ENCODE measurements at places on chromosomes 11 and 22.

DNA sequence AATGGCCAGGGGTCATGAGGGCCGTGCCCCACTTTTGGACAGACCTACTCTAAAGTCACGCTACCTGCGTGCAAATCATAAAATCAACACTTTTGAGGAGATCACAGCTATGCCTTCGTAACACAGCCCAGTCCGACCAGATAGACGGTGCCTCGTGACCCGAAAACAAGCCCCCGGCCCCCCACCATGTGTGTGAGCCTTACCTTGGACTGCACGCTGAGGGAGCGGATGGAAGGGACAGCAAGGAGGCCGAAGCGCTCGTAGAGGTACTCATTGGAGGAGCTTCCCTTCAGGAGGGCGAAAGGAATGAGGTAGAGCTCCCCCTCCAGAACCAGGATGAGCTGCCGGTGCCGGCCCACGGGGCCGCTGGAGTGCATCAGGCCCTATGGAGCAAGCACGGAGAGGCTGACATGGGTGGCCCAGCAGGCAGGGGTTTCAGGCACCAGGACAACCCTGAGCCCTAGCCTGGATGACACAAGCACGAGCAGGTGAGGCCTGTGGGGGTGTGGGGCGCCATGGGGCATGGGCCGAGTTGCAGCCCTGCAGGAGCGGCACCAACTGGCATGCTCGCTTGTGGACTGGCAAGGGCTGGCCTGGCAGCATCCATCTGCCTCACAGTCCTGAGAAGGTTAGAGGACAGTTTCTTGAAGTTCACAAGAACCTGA, 82.2 kb upstream of the PITPNB start:
- H3K27ac ChIP-seq, result no peak overlapping the region
- no peaks in the 10 kb centered on the region for H3K27me3 ChIP-seq
- H3K4me3 ChIP-seq, result no peak overlapping the region
- H3K36me3 ChIP-seq, result no peaks in the 10 kb centered on the region
- H3K4me1 ChIP-seq, result no peaks in the 10 kb centered on the region

DNA sequence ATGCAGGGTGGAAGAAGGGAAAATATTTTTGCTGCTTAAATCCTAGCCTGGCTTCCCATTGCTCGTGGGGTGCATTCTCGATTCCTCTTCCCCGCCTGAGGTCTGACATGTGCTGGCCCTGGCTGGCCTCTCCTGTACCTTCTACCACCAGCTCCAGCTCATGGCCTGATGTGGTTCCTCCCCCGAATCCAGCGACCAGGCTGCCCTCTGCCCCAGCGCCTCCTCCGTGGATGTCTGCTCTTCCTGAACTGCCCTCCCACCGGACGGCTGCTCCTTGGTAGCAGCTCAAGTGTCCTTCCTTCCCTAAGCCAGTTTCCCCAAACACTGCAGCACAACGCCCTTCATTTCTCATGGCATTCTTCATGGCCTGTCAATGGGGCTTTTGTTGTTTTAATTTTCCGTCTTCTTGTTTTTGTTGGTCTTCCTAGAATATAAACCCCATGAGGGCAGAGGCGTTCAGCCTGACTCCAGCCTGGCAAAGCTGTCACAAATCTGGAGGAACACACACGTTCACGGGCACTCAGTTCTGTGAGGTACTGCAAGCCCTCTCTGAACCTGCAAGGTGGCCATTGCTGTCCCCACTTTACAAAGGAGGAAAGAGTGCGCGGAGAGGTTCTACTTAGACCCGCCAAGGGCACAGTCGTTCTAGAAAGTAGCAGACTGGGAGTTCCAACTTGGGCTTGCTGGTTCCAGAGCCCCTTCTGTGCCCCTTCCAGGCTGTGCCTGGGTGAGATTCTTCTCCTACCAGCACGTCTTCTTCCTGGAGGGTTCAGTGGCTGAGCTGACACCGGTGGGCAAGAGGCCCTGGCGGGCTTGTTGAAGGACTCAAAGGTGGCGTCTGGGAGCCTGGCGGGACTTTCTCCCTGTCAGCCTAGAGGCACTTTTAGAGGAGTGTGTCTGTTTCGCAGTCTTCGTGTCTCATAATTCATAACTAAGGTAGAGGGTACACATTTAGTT, 953 bp upstream of the LRP5 start:
- H3K27ac ChIP-seq, result no peak overlapping the region
- no peak for DNase-seq
- no peaks in the 10 kb centered on the region for H3K36me3 ChIP-seq
- peaks cover 21% of the 10 kb centered on the region for H3K4me1 ChIP-seq

DNA sequence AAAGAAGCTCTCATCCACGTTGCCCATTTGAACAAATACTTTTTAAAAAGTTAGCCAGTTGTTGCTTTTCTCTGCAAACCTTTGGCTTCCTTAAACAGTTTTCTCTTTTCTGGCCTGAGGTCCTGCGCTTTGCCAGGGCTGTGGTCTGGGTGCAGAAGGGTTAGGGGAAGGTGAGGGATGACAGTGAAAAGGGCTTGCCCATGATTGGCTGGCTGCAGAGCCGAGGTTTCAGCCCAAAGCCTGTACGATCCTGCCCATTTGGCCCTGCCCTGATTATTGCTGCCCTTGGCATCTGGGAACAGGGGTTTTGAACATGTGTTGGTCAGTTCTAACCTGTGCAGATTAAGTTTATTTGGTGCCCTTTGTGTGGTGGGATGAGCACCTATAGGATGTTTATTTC, 1.5 kb downstream of the INCENP start:
- H3K4me3 ChIP-seq, result peak overlapping the region; percentile 89
- H3K36me3 ChIP-seq, result peaks cover 32% of the 10 kb centered on the region
- DNase-seq, result no peak
- H3K4me1 ChIP-seq, result peaks cover 23% of the 10 kb centered on the region
- peaks cover 3% of the 10 kb centered on the region for H3K27me3 ChIP-seq

GRCh38 chr11:3227568-3228444, 4.4 kb downstream of the MRGPRE start:
- H3K27ac ChIP-seq, result no peak overlapping the region
- H3K4me3 ChIP-seq, result no peak overlapping the region
- peaks cover 4% of the 10 kb centered on the region for H3K4me1 ChIP-seq
- no peak for DNase-seq

DNA sequence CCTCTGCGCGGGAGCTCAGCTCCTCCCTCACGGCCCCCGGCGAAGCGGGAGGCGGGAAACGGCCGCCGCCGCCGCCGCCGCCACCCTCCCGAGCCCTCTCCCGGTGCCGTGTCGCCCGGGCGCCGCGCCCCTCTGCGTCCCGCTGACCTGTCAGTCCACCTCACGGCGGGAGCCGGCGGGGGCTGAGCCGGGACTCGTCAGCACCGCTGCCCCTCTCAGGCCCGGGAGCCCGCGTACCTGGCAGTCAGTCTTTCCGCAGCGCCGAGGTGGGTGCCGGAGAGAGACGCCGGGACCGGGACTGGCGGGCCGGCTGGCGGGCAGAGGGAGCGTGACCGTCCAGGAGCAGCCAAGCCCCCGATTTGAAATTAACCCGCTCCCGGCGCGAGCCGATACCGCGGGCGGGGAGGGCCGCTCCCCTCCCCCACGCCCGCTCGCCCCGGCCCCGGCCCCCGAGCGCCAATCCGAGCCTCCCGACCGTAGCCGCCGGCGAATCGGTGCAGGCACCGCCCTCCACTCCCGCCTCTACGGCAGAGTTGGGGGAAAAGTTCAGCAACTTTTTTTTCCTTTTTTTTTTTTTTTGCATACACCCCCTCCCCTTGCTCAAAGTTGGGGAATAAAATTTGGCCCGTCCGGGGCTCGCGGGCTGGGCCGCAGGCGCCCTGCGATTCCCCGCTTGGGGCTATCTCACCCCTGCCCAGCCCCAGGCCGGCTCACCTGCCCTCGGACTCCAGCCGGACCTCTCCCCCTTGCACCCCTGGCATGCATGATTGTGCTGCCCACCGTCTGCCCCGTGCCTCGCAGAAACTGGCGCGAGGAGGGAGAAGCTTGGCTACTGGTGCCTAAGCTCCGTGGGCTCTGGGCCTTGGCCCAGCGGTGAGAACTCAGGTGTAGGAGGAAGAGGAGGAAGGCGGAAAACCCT, 774 bp upstream of the E2F8 start:
- peaks cover 25% of the 10 kb centered on the region for H3K36me3 ChIP-seq
- peaks cover 64% of the 10 kb centered on the region for H3K27me3 ChIP-seq
- H3K4me3 ChIP-seq, result peak overlapping the region; percentile 89
- H3K4me1 ChIP-seq, result peaks cover 10% of the 10 kb centered on the region
- DNase-seq, result peak; percentile 69

DNA sequence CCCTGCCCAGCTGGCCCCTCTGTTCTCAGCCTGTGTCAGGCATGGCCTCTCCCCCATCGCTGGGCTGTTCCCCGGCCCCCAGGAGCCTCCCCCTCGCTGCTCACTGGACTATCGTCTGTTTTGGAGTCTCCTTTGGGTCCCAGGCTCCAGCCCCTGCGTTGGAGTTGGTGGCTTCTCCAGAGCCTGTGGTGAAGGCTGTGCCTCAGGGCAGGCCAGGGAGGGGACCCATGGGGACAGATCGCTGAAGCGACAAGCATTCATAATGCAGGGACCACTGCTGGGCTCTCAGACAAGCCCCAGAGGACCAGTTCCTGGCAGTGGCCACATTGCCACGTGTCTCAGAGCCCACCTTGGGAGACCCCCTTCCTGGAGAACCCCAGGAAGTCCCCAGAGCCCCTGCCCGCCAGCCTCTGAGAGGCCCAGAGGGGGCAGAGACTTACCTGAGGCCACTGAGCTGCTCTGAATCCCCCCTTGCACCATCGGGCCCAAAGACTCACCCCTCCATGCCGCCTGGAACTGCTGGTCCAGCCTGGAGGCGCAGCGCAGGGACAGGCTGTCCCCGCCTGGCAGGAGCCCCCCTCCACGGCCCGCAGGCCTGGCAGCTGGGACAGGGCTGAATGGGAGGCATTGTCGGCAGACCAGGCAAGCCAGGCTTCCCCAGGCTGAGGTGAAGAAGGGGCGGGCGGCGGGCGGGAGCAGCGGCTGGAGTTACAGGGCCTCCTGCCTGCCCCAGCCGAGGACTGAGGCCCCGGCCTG, at the start of gene CHADL:
TSS of gene CHADL (minus strand) at position 555 of the 756 bp plus-strand sequence. CDS start at position 505, 50 bp downstream.
- H3K27me3 ChIP-seq, result no peaks in the 10 kb centered on the region
- H3K4me1 ChIP-seq, result peaks cover 2% of the 10 kb centered on the region
- H3K4me3 ChIP-seq, result no peak within 1 kb of the TSS
- no peak within 1 kb of the TSS for H3K27ac ChIP-seq
- peaks cover 2% of the 10 kb centered on the region for H3K36me3 ChIP-seq

DNA sequence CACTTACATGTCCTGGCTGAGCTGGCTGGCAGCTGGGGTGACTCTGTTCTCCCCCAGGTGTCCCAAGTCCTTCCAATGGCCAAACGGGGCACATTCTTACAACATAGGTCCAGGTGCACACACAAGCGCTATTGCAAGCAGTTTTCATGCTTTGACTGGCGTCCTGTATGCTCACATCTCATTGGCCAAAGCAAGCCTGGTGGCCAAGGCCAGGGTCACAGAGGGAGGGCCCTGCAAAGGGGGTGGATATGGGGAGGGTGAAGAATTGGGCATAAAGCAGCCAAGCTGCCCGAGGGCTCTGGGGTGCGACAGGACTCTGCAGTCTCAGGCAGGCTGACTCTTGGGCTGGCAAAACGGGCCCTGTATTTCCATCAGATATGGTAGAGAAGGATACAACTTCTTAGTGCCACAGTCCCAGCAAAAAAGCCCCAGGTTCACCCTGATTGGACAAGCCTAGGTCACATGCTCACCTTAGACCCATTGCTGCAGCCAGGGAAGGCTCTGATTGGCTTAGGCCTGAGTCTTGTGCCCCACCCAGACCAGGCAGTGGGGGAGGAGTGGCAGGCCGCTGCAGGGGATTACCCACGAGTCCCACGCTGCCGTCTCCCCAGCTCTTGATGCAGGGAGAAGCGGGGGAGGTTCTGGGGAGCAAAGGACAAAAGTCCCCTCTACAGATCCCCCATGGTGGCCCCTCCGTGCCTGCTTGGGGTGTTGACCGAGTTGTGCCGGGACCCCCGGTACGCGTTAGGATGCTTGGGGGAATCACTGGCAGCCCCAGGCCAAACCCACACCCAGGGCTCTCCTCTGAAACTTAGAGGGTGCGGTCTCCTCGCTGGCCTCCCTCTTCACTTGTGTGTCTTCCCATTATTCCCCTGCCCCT, 110.8 kb downstream of the ARHGAP8 start:
- no peaks in the 10 kb centered on the region for H3K36me3 ChIP-seq
- no peaks in the 10 kb centered on the region for H3K4me1 ChIP-seq
- no peak overlapping the region for H3K27ac ChIP-seq
- H3K27me3 ChIP-seq, result peaks cover 4% of the 10 kb centered on the region

GRCh38 chr11:3837793-3838192, 3.0 kb downstream of the RHOG start:
- peak overlapping the region; percentile 81 for H3K27ac ChIP-seq
- H3K27me3 ChIP-seq, result no peaks in the 10 kb centered on the region
- peaks cover 60% of the 10 kb centered on the region for H3K36me3 ChIP-seq
- no peak for DNase-seq

GRCh38 chr11:93741882-93742226, 382 bp downstream of the C11orf54 start:
- DNase-seq, result no peak
- peaks cover 52% of the 10 kb centered on the region for H3K36me3 ChIP-seq
- H3K4me3 ChIP-seq, result peak overlapping the region; percentile 100

GRCh38 chr11:3942956-3943497, 87.6 kb downstream of the STIM1 start:
- peaks cover 46% of the 10 kb centered on the region for H3K36me3 ChIP-seq
- H3K27ac ChIP-seq, result peak overlapping the region; percentile 69
- DNase-seq, result no peak
- no peak overlapping the region for H3K4me3 ChIP-seq
- peaks cover 78% of the 10 kb centered on the region for H3K4me1 ChIP-seq

GRCh38 chr11:67006029-67006884, 16.7 kb upstream of the SYT12 start:
- H3K4me3 ChIP-seq, result no peak overlapping the region
- no peaks in the 10 kb centered on the region for H3K4me1 ChIP-seq
- peak; percentile 38 for DNase-seq
- H3K36me3 ChIP-seq, result no peaks in the 10 kb centered on the region
- H3K27me3 ChIP-seq, result no peaks in the 10 kb centered on the region

Data from activated naive CD8-positive, alpha-beta T cell treated with anti-CD3 and anti-CD28 coated beads for 36 hours (primary cell).